ENCODE measurements at places on chromosomes 7 and 10.

DNA sequence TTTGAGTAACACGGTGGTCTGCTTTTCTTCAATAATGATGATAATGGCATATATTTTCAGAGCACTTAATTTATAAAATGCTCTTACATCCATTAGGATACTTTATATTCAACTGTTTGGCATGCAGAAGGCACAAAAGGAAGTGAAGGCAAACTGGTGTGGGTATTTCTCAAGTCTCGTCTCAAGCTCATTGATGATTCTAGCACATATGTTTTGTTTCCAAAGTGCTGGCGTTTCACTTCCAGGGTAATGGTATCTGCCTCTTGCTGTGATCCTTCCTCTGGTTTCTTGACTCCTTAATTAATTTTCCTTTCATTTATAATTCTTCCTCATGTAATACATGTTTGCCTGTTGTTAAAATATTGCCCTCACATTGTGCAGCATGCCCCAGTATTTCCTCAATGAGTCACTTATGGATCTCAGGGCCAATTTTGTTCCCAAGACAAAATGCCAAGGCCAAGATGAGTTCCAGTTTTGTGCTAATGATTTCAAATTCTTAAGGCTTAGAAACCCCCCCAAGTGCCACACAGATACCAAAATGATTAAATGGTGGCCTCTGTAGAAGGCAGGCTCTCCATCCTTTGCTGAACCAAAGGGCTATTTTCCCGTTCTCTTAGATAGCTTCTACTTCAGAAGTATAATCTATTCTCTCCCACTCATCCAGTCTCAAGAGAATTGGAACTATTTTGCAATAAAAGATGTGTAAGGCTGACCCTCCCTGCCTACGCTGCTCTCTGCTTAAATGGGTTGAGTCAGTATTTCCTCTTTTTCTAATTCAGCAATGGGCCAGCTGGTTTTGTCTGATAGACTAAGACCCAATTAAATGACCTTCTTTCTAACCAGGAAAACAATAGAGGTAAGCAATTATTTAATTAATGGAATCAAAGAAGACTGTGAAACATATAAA lies 171.2 kb downstream of the ZNF365 start:
- no peak for DNase-seq

GRCh38 chr10:62699148-62699547 lies 105.4 kb upstream of the ADO start:
- no peak for DNase-seq

DNA sequence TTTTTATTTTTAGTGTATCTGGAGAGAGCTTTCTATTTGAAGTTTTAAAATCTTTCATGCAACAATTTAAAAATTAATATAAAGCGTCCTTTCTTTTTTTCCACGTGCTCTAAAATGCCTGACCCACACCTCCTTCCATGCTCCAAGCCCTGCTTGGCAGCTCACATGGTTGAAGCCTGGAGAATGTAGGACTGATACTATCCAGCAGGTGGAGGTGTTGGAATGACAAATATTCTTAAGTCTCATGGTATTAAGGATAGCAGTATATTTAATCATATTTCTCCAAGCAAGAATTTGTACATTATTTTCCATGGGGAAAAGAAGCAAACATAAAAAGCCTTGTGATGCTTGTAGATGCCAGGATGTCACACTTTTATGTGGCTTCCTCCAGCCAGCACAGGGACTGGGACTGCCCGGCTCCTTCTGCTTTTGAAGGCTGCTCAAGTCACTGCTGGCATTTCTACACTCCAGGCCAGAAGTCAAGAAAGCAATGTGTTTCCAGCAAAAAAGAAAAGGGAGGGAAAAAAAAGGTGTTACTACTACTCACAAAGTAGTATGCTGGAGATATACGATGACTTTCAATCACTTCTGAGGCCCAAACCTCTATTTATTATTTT lies 49.7 kb downstream of the BZW2 start:
- no peak for DNase-seq

GRCh38 chr10:33137356-33138005 lies 179.5 kb upstream of the ITGB1 start:
- DNase-seq = no peak

DNA sequence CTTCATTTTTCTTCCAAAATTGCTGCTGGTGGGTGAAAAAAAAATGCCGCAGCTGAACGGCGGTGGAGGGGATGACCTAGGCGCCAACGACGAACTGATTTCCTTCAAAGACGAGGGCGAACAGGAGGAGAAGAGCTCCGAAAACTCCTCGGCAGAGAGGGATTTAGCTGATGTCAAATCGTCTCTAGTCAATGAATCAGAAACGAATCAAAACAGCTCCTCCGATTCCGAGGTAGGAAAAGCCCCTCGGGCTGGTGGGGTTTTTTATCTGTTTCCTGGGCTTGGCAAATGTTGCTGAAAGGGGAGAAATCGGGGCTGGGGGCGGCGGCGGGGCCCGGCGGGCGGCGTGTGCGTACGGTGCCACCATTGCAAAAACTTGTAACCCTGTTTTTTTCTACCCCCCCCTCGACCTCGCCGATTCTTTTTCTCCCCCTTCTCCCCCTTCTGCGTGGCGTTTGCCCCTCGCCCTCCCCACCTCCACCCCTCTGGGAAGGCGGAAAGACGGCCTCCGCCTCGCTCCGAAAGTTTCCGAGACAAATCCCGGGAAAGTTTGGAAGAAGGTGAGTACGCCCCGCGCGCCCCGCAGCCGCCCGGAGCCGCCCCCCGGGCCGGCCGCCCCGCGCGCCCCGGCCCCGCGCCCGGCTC lies 789 bp downstream of the TCF7L2 start:
- DNase-seq = no peak

DNA sequence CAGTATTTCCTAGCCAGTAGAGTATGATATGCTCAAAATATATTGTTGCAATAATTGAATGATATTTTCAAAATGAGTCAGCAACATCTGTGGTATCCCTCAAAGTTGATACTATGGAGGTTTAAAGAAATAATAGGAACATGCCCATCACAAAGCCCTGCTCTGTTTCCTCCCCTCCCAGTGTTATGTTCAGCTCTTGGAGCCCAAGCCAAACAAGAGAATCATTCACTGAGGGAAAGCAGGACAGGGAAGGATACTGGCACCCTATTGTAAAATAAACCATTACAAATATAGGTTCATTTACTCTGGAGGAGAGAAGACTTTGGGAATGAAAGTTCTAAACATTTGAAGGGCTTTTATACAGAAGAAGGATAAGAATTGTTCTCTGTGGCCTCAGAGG lies 37.6 kb downstream of the SORCS3 start:
- no peak for DNase-seq

- DNase-seq = no peak
Observed at GRCh38 chr10:103691723-103692435, 163.5 kb downstream of the SH3PXD2A start.

DNA sequence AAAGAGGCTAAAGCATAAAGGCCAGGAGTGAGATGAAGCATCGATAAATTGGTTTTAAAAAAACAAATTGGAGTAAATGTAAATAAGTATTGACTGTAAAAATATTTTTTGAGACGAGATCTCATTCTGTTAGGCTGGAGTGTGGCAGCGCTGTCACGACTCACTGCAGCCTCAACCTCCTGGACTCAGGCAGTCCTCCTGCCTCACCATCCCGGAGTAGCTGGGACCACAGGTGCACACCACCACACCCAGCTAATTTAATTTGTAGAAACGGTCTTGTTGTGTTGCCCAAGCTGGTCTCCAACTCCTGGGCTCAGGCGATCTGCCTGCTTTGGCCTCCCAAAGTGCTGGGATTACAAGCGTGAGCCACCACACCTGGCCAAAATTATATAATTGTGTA lies 17.8 kb downstream of the HNRNPA2B1 start:
- DNase-seq = no peak

DNA sequence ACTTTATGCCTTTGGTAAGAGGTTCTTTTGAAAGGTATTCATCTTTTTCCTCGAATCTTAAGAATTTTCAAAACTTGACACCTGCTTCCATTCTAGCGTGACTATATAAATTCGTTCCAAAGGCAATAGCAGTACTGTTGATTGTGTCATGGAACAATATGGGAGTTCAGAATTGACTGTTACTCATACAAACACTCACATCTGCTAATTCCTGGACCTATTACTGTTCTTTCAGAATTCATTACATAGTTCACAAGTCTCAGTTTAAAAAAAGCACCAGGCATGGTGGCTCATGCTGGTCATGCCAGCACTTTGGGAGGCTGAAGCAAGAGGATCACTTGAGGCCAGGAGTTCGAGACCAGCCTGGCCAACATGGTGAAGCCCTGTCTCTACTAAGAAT lies 80.9 kb downstream of the CACNB2 start:
- no peak for DNase-seq

DNA sequence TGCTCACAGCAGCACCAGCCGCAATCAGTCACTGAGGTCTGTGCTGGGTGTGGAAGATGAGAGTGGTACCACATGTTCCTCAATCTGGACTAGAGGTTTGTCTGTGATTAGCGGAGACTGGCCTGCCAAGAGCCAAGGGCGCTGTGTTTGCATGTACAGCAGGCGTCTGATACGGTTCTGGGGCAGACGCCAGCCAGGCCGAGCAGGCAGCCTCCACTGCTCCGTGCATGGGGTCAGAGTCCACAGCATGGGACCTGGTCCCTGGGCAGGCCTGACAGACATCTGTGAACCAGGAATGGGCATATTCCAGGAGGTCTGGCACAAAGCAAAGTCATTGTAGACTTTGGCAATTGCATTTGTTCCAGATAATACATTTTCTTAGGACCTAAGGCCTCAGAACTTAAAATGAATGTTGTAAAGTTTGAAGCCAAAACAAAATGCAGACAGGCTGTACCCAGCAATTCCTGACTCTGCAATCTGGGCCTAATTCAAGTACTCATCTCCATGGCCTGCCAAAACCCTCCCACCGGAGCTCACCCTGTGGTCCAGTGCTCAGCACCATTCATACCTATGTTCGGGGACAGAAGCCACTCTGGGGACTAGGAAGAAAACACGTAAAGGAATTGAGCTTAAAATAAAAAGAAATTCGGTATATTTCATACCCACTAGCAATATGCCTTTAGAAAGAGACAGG lies 50.0 kb upstream of the FAM20C start:
- DNase-seq = no peak

DNA sequence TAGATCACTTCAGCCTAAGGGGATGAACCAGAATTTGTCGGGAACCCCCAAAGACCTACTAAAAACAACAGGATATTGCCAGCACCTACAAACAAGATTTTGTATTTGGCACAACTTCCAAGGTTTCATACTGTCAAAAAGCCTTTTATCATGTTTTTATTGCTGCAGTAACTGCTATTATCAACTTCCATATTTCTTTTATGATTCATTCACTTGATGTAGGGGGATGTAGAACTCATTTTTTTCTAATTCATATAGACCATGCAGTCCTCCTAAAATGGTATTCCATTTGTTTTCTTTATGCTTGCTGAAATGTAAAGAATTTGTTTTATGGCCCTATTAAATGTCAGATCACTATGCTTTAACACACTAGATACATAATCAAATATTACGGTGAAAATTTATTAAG lies 30.0 kb upstream of the WNT16 start:
- no peak for DNase-seq

DNA sequence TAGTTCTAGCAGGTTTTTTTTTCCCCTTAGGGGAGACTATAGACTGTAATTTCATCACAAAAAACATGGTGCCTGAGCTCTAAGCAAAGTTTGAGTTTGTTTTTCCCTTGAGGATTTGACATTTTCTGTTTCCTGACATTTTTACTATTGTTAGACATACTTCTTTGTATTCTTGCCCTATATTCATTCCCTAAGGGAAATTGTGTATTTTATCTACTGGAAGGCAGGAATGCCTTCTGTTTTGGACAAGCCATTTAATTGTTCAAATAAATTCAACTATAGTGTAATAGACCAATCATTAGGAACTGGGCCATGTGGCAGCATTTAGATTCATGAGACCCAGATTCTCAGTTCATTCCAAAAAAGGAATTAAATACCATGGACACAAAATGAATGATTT lies 335.0 kb downstream of the EXOC4 start:
- no peak for DNase-seq

- DNase-seq = no peak
Observed at GRCh38 chr10:24669285-24669852, 54.3 kb downstream of the ARHGAP21 start.

DNA sequence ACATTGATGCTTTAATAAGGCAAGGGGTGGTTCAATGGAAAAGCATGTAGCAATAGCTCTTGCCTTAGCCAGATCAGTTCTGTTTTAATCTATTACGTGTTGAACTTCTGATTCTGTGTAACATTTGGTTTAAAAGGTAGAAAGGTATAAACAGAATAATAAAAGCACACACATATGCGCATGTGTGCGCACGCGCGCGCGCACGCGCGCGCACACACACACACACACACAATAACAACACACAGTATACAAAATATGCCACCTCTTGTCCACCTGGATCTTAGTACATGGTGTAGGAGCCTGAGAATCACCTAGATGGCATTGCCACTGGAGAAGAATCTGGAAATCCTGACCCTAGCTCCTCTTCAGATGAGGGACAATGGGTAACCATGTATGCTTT lies 49.6 kb upstream of the TEX47 start:
- DNase-seq = no peak

- no peak for DNase-seq
Observed at GRCh38 chr7:120233338-120233737, 39.6 kb upstream of the KCND2 start.

DNA sequence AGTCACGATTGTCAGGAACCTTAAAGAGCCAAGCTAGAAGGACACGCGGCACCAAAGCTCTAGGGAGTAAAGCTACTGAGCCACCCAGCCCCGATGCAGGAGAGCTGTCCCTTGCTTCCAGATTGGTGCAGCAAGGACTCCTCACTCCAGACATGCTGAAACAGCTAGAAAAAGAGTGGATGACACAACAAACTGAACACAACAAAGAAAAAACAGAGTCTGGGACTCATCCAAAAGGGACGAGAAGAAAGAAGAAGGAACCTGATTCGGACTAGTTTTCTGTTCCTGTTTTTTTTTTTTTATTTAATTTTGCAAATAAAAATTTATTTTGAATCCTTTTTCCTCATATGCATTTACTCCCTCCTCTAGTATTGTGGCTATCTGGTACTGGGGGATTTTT lies 11.4 kb upstream of the HKDC1 start:
- DNase-seq = no peak

DNA sequence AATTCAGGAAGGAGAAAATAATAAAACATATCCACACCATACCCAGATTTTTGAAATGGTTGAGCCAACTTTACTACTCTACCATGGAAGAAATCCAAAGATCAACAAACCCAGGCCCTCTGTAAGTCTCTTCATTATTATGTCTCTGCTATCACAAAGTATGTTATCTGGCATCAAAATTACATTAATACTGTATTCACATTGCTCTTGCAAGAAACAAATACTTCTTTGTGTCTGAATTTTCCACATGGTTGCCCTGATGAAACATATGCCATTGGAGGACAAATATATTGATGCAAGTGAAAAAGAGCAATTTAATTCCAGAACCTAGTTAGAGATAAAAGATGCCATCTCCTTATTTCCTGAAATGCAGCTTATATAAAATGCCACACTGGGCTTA lies 204.0 kb downstream of the FZD1 start:
- no peak for DNase-seq

Data from T-helper 1 cell (primary cell).